Stimulated activated CD4-positive, alpha-beta T cell treated with anti-CD3 and anti-CD28 coated beads, Interleukin-1b, Interleukin-23, amount 100 ng/mL, for 1 hour (primary cell): ENCODE measurements at places on chromosomes 7 and 10.

DNA sequence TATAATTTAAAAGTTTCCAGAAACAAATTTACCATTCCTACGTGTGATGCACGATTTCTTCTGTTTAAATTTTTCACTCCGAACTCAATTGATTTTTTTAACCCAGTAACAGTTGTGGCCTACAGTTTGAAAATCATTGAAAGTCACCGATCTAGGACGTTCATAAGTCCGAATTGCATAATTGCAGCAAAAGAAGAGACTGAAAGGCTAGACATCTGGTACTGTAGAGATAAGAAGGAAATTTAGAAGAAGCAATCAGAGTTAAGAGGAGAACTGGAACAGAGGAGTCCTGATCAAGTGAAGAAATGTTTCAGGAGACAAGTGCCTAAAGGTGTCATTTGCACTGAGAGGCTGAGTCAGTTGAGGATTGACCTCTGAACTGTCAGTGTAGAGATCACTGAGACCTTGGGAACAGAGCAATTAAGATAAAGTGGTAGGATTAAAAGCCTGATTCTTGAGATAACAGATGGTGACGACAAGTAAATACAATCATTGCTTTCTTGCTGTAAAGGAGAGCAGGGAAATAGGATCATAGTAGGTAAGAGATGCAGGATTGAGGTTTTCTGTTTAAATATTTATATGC is 73.5 kb downstream of the ZFAND4 start:
- DNase-seq, result no peak

- no peak for DNase-seq
These were observed 11.8 kb upstream of the PDCD4 start for GRCh38 chr10:110859973-110860376.

GRCh38 chr10:5563991-5564536 is 39.3 kb downstream of the CALML3 start:
- no peak for DNase-seq

DNA sequence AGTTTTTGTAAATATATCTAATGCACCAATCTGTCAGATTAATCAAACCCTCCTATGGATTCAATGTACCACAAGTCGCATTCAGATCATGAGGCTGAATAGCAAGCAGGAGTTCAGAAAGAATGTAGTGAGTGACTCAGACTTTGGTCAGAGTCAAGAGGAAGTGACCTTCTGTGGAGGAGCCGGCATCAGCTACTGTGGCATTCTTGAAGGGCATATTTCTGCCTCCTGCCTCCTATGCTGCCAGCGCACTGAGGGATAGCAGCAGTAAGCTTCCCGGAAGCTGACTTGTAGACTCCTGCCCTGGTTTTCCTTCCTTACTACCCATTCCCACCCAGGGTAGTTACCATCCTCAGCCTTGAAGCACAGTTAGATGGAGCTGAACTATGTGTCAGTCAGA is 867.5 kb downstream of the NRG3 start:
- DNase-seq, result no peak

DNA sequence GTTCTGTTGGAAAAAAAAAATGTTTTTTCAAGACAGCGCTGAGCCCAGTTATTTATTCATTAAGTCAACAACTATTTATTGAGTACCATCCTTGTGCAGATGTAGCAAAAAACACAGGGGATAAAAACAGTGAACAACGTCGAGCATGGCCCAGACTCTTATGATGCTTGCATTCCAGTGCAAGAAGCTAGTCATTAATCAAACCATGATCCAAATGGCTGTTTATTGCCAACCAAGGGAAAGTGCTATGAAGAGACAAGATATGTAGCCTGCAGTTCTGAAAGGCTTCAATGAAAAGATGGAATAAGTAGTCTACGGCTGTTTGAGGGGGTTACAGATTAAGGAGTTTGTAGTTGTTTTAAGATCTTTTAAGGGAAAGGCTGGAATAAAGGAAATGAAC is 262.3 kb downstream of the NEBL start:
- no peak for DNase-seq

DNA sequence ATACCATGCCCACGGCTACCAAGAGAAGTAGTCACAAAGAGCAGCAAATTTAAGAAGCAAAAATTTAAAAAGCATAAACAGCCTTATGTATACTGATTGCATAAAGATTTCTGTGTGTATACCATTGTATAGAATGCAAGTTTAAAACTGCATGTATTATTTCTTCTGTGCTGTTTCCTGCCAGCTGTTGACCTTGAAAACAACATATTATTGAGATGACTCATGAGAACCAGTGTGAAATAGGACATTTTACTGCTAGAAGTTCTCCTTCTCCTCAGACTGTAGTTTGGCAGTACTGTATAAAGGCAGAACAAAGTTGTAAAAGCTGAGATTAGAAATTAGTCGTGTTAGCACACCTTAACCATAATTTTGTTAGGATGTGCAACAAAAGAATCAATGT is 42.3 kb upstream of the SGCE start:
- no peak for DNase-seq

- peak; percentile 44 for DNase-seq
These were observed 1.8 kb downstream of the SMURF1 start for GRCh38 chr7:99141841-99142726.

DNA sequence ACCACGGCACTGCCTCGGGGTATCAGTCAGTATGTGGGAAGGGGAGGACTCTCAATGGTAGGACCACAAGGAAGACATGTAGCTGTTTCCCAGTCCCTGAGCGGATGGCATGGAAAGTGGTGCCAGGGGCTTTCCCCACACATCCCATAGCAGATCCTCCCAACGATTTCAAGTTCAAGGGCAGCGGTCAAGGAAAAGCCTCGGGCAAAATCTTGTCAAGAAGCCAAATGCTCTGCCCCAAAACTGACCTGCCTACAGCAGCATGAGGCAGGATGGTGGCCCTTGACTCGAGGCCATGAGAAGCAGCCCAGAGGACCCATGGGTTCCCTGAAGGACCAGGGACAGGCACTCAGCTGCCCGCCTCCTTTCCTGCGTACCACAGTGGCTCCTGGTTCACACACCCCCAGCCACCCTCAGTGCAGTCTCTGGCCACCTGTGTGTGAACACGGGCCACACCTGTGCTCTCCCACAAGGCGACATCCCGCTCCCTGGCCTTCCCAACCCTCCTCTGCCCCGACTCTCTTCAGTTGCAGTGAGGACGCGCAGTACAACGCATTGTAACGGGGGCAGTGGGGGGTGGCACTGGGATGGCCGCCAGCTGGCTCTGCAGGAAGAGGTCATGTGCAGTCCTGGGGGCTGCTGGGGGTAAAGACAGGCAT is 43.6 kb downstream of the CTBP2 start:
- DNase-seq, result no peak

DNA sequence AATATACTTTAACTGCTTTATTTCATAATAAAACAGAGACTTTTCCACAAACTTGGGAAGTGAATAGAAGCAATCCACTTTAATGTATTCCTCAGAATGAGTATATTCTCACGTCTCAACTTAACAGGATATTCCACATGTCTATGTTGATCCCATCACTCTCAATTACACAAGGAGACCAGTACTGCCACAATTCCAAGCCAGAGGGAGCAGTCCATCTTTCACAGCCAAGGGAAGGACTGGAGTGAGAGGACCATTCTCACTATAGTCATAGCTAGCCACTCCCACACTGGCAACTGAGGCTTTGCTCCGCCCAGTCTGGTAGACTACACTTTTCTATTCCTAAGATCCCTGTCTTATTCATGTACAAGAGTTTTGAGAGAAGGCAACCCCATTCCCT is 553.9 kb downstream of the CNTNAP2 start:
- DNase-seq, result no peak

DNA sequence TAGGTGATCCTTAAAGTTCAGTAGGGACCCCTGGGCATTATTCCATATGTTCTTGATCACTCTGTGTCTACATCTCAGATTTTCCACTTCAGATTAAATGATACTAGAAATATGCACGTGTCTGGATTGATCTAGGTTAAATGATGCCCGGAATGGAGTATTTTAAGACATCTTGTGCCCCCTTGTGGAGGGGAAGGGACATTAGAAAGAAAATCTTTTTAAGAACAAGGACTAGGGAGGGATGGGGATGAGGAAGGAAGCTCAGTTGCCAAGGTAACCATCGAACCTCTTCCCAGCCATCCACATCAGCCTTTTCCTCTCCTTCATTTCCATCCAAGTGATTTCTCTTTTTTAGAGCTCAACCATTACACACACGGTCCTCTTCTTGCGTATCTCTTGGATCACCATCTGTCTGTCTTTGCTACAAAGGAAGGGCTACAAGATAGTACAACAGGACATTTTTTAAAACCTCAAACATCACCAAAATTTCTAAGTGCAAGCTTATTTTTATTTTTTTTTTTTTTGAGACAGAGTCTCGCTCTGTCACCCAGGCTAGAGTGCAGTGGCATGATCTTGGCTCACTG is 40.5 kb downstream of the PRSS2 start:
- no peak for DNase-seq

DNA sequence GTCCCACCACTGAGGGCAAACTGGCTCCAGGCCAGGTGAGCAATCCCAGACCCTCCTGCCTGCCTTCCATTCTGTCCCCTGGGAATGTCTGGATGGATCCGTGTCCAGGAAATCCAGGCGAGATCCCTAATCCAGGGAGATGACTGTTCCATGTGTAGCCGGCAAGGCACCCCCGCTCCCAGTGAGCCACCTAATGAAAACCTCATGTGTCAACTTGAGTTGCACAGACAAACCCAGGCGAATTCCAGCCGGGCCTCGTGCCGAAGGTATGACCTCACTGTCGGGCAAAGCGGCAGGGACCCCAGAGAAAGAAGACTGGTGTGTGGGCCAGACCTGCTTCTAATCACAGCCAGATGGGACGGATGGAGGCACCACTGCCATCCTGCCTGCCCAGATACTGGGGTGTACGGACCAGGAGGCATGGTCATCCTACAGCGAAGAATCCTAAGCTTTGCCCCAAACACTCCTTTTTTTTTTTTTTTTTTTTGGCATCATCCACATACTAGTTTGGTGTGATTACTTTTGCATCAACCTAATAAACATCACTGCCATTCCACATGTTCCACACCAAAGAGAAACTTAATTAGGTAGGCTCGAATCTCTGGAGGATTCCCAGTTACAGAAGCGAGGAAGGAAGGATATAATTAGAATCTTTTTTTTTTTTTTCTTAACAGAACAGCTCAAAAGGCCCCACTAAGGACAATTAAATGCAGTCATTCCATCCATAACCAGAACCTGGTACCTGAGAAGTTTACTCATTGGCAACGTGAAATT is 313.1 kb downstream of the CALN1 start:
- DNase-seq, result no peak

GRCh38 chr7:36006636-36007229 is 146.3 kb upstream of the EEPD1 start:
- DNase-seq, result no peak

DNA sequence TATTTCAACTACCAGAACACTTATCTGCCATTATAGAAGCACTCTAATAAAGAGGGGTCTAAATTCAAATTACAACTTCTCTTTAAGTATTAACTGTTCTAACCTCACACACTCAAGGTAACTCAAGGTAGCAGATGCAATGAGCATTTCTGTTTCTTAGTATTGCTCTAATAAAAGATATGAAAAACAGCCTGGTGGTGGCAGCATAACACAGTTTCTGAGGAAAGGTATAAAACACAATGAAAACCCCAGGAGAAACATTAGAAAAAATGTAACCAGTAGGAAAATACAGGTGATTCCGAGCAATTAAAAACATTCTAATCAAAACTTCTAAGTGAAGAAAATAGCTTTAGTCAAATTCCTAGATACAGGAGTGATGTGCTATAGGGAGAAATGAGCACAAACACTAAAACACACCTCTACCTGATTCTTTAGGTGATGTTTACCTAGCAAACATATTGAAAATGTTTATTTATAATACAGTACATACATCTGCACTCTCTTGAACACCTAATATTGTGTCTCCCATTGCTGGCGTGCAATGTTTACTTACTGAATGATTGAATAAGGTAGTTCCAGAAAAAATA is 3.5 kb downstream of the MKRN1 start:
- DNase-seq, result peak; percentile 28

- DNase-seq, result no peak
These were observed 14.5 kb downstream of the GPRIN2 start for GRCh38 chr10:46541735-46542566.

DNA sequence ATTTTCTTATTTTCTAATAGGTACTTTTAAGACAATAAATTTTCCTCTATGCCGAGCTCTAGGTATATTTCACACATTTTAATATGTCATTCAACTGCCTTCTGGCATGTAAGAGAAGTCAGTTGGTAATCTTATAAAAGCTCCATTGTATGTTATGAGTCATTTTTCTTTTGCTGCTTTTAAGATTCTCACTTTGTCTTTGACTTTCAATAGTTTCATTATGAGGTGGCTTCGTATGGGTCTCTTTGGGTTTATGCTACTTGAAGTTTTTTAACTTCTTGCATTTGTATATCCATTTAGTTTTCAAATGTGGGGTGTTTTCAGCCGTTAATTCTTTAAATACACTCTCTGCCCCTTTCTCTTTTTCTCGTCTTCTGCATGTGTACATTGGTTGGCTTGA is 80.5 kb downstream of the ABCA13 start:
- DNase-seq, result no peak

DNA sequence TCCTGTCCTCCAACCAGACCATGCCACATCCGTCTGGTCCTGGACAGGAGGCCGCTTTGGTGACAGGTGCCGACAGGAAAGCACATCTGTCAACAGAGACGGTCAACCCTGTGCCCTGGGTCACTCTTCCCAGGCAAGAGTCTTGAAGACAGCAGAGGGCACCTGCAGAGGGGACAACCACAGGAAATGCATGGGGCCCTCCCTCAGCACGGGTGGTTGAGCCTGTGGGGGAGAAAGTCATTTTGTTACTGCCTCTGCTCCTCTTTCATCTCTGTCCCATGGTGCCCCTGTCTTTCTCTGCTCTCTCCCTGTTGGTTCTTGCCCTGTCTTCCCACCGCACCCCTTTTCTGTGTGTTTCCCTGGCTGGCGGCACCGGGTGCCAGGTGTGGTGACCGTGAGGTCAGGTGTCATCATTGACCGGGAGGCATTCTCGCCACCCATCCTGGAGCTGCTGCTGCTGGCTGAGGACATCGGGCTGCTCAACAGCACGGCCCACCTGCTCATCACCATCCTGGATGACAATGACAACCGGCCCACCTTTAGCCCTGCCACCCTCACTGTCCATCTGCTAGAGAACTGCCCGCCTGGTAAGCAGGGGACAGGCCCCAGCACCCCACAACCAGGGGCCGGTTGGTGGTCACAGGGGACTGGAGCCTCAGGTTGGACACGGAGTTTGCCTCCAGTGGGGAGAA is 17.6 kb upstream of the VSIR start:
- DNase-seq, result no peak

DNA sequence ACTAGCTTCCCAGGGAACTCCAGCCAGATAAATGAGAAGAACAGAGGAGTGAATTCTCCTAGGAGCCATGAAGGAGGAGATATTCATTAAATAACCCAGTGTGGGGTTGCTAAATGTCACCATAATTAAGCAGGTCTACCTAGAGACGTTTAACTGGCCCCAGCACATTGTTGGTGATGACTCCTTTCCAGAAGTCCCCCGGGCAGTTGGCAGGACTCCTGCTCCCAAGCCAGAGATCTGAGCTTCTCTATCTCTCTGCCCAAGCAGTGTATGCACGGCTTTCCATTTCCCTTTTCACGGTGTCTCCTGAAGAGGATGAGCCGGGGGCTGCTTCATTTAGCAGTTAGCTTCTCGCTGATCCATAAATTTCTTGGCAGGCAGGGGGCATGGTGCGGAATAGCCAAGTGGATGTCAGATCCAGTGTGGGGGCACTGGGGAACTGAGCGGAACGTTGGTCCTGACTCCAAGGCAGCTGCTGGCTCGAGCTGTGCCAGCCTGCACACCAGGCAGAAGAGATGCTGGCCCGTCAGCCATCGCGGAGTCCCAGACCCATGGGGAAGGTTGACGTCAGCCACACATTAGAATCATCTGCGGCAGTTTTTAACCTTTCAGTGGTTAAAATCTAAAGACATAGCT is 142.0 kb upstream of the NPY start:
- no peak for DNase-seq
